ENCODE measurements at places on chromosomes 7 and 10.

DNA sequence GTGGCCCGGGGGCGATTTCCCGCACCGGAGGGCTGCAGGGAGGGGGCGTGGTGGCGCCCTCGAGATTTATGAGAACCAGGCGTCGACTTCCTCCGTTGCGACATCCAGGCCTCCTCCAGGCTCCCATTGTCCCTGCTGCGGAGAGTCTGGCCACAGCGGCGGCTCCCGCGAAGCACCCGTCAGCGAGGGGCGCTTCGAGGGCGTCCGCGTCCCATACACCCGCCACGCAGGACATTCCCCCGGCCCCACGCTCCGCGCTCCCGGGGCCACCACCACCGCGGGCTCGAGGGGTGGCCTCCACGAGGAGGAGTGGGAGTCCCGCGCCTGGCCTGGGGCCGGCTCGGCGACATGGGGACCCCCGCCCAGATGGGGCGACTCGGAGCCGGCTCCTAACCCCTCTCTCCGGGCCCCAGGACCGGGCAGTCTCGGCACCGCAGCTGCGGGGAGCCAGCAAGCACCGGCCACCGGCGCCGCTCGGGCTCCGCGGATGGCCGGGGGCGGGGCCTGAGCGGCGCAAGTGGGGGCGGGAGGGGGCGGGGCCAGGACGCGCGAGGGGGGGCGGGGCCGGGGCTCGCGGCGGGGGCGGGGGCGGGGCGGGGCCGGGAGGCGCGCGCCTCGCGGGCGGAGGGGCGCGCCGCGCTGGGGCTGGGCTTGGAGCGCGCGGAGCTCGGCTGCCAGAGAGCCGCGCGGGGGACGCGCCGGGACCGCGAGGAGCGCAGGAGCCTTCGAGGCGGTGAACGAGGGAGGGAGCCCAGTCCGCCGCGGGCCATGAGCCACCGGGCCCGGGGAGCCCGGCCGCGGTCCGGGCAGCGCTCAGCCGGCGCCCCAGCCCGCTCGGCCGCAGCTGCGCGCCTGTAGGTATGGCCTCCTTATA lies at the start of gene SH2B2:
SH2B2 (plus strand) TSS at position 632 of the 874 bp plus-strand sequence. CDS start 13,683 bp downstream, outside the sequence.
- ATAC-seq = peak; percentile 81

DNA sequence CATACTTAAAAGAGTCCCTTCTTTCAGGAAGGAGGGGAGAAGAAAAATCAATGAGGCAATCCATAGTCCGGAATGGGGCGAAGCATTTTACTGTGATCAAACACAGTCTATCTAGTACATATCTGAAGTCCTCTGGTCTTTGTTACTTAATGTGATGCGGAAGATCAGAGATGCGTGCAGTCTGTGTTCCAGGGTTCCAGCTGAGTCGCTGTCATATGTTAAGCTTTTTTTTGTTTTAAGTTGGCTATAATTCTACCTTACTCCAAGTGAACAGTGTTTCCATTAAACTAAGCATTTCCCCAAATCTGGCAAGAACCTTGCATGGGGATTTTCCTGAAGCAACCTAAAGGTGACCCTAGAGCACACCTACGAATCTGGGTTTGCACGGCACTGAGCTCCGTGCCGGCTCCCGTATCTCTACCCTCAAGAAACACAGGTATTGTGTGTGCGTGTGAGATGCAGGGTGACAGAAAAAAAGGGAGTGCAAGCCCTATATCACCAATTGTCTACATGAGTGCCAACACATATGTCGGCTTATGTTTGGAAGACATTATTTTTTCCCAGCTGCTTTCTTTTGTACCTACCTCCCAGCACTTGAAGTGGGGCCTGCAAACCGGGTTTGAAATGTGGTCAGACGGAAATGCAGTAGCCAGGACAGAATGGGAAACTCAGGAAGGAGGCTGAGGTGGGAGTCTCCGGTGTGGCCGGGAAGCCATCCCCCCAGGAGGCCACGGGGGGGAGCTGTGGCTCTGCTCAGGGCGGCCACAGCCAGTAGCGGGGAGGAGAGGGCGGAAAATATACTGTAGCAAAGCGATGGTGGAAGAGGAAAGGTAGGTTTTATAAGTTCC lies 435.8 kb upstream of the MGMT start:
- peak; percentile 81 for ATAC-seq

DNA sequence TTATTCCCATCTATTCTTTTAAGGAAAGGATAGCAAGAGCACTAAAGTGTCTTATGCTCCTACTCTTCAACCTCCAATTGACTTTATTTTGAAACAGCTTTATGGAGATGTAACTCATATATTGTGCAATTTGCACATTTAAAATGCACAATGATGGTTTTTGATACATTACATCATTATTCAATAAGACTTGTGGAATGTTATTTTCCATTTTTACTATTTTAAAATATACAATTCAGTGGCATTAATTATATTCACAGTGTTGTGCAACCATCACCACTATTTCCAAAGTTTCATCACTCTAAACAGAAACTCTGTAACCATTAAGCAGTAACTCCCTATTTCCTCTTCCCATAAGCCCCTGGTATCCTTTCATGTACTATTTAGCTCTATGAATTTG lies 489.8 kb downstream of the NEBL start:
- ATAC-seq = no peak

- ATAC-seq = peak; percentile 16
Observed at GRCh38 chr10:21172930-21173801, 276.1 kb upstream of the NEBL start.

GRCh38 chr7:81574723-81575326 lies 195.0 kb downstream of the HGF start:
- no peak for ATAC-seq

GRCh38 chr7:16839646-16840045 lies 34.8 kb upstream of the AGR2 start:
- ATAC-seq = no peak

DNA sequence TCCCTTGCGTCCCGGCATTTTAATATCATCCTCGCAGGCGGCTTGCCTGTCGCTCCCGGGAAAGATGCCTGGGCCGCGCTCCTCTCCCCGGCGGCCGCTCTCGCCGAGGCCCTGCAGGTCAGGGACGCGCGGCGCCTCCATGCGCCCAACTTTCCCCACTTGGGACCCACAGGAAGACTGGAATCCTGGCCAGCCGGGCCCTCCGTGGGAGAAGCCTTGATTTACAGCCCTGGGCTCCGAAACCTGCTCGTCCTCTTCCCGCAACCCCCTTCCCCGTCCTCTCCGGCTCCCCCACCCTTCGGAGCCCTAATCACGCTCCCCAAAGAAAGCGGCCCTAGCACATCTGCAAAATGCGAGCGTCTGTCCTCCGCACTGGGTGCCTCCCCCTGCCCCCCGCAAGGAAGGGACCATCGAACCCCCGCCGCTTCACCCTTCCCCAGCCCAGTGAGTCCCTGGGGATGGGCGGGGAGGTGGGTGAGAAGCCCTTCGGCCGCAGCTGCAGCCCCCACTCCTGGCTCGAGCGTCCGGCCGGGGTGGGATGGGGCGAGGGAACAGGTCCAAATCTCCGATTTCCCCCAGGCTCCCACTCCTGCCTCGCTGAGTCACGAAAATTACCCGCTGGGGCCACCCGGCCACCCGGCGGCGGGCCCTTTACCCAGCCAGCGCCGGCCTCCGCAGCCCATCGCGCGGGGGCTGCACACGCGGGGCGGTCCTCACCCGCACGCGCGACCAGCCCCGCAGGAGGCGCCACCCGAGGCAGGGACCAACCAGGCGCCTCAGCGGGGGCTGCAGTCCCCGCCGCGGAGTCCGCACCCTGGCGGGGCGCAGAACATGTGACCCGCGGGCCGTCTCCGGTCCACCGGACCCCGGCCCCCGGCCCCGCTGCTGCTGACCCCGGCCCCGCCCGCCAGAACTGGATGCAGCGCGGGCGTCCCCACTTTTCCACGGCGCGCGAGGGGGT lies 695 bp downstream of the HSPA12A start:
- peak; percentile 17 for ATAC-seq

- no peak for ATAC-seq
Observed at GRCh38 chr7:127245607-127246006, 7.1 kb downstream of the GRM8 start.

DNA sequence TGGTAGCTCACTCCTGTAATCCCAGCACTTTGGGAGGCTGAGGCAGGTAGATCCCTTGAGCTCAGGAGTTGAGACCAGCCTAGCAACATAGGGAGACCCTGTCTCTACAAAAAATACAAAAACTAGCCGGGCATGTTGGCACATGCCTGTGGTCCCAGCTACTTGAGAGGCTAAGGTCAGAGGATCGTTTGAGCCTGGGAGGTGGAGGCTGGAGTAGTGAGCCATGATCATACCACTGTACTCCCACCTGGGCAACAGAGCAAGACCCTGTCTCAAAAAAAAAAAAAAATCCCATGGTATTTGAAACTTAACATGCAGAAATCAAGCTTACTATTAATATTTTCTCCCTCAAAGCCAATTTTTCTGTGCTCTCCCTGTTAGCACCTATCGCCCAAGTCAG lies 5.9 kb downstream of the SFXN2 start:
- no peak for ATAC-seq

DNA sequence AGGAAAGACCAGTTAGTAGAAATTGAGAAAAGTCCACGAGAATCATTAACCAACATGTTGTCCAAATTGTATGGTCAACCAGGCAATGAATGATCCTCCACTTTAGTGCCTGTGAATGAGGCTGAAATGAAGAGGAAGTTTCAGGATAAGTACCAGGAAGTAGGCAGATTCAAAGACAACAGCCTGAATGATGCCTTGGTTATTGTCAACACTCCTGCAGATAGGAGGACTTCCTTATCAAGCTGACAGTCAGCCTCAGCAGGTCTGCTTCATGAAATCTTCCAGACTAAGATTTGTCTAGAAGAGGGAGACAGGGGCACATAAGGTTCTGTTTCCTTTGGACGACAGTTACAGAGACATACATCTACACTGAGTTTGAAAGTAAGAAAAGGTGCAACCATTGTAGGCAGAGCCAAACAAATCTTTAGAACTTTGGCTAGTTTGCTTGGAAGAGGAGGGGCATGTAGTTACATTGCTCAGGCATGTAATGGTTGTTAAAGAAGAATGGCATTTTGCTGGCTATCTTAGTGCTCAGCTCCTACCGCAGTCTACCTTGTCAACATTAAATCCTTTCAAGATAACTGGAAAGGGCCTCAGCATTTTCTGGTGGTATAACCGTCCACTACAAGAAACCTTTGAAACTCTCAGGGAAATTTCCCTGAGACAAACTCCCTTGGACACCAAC lies 81.4 kb downstream of the ABI1 start:
- no peak for ATAC-seq

DNA sequence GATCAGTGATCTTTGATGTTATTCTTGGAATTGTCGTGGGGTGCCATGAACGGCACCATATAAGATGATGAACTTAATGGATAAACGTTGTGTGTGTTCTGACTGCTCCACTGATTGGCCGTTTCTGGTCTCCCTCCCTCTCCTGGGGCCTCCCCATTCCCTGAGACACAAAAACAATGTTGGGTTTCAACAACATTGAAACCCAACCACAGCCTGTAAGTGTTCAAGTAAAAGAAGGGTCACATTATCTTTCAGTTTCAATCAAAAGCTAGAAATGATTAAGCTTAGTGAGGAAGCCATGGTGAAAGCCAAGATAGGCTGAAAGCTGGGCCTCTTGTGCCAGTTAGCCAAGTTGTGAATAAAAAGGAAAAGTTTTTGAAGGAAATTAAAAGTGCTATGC lies 19.5 kb downstream of the EN2 start:
- no peak for ATAC-seq

GRCh38 chr10:6204063-6204340 lies 1.3 kb downstream of the PFKFB3 start:
- ATAC-seq = no peak

DNA sequence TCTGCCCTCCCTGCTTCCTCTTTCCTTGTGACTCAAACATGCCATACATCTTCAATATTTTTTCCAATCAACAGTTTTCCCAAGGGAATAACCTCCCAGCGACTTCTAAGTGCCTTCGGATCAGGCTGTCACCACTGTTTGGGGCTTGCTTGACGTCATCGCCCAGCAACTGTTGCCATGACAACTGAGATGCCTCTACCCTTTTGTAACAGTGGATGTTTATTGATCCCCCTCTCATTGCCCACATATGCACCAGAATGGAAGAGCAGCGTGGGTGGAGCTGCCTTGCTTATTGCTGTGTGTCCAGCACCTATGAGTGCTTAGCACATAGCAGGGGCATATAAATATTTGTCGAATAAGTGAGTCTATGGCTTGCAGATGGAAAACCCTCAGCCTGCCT lies 14.4 kb downstream of the FFAR4 start:
- ATAC-seq = no peak

GRCh38 chr10:80414142-80414895 lies 6.0 kb downstream of the PRXL2A start:
- ATAC-seq = no peak

- ATAC-seq = no peak
Observed at GRCh38 chr7:33446551-33446950, 317.2 kb downstream of the BBS9 start.

GRCh38 chr7:153382641-153383101 lies 623.1 kb downstream of the ACTR3B start:
- peak; percentile 89 for ATAC-seq

GRCh38 chr10:114273910-114274309 lies 34.9 kb downstream of the VWA2 start:
- no peak for ATAC-seq

GRCh38 chr10:73780966-73781365 lies 882 bp upstream of the CHCHD1 start:
- ATAC-seq = no peak

DNA sequence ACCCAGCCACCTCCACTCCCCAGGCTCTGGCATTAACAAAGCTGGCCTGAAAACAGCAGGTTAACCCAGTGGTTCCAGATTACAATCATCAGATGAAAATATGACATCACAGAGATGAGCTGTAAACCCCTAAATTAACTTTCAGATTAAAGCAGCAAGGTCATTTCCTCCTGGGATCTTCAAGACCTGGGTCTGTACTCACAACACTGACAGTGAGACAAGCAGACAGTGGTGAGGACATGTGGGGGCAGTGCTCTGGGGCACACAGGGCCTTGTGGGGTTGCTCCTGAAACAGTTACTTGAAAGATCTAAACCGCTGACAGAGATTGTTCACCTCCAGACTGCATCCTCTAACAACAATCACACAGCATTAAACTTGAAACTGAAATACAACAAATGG lies 134.1 kb downstream of the ZNF438 start:
- no peak for ATAC-seq

- ATAC-seq = no peak
Observed at GRCh38 chr7:93211228-93211818, 14.9 kb downstream of the HEPACAM2 start.

DNA sequence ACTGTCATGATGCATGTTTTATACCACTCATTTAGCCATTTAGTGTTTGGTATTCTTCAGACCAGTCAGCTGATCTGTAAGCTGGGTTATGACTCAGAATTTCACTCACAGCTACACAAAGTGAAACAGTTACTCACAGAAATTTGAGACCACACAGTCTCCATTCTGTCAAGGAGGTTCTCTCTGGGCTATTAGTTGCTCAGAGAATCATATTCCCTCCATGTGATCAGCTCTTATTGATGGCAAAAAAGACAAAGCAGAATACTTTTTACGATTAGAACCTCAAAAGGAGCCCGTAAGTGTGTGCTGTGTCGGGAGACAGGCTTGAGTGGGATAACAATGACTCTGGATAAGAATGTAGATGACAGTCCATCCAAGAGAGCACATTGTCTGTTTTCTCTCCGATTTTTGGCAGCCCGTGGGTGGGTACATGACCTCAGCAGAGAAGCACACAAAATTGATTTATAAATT lies 277.6 kb upstream of the SORCS1 start:
- no peak for ATAC-seq
